ENCODE measurements at places on chromosomes 3 and 15.

DNA sequence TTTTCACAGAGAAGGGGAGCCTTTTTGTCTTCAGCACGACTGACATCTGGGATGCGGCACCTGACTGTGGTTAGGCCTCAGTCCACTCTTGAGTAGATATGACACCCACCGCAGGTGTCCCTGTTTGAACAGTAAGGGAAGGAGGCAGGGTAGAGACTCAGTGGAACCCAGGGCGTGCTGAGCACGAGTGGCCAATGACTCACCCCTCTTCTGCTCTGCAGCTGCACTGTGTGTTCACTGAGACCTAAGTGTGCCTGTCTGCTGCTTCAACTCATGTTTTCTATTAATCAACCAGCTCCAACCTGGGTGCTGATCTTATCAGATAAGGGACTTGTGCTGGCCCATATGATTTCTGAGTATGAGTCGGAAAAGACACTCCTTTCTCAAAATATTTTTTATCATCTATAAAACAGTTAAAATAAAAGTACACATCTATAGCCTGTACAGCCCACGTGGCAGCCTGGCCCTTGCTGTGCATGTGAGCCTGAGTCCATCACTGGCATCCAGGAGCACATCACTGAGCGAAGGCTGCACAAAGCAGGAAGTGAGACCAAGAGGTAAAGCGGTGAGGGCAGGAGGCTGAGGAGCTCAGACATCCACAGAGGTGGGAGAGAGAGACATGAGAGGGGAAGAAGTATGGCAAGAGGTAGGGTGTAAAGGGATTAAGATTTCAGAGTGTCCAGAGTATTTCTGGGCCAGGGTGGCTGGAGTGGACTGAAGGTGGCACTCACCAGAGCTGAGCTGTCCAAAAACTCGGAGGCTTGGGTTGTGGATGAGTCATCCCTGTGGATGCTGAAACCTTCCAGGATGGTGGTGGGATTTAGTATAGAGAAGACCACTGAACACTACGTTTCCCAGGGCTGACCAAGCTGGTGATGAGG is 49.2 kb downstream of the SLC41A3 start:
- DNase-seq: no peak

GRCh38 chr15:70753101-70753829 is 10.1 kb downstream of the UACA start:
- no peak for DNase-seq

DNA sequence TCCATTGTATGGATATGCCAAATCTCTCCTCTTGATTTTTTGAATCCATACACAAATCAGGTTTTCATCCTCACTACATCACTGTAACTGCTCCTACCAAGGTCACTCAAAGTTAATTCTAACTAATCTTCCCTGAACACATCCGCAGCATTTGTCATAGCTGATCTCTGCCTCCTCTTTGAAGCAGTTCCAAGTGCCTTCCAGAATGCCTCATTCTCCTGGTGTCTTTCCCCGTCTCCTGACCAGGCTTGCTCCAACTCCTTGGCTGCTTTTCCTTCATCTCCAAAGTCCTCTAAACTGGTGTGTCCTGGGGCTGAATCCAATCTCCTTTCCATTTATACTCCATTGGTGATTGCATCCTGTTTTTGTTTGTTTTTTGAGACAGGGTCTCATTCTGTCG is 26.8 kb downstream of the KLHDC8B start:
- no peak for DNase-seq

- no peak for DNase-seq
Observed at GRCh38 chr15:52331490-52332240, 36.1 kb upstream of the MYO5C start.

DNA sequence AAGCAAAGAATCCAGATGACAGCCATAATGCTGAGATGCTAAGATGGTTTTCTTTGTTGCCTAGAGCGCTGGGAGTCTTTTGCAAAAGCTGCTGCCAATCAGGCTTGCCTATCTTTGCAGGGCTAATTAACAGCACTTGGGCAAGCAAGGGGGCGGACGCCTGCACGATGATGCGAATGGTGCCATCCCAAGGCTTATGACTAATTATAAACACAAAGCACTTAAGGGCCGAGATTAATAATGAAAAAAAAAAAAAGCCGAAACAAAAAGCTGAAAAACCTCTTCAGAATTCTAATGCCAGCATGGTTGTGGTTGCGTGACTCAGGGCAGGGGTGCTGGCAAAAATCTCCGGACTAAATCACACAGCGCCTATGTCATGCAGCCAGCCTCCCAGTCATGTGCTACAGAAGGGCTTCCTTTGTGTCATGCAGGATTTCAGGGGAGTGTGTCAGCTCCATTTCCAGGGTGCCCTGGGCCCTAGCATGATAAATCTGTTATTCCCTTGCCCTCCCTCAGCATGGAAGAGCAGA is 185.0 kb upstream of the ANKRD28 start:
- no peak for DNase-seq

GRCh38 chr3:105584003-105584790 is 217.5 kb downstream of the ALCAM start:
- no peak for DNase-seq
